Stimulated activated CD4-positive, alpha-beta T cell treated with anti-CD3 and anti-CD28 coated beads, Interleukin-2, amount 100 ng/mL, for 24 hours (primary cell): ENCODE measurements at places on chromosomes 12 and 14.
A peak's percentile ranks its signal among the peaks of the same experiment; 100 is the strongest.

DNA sequence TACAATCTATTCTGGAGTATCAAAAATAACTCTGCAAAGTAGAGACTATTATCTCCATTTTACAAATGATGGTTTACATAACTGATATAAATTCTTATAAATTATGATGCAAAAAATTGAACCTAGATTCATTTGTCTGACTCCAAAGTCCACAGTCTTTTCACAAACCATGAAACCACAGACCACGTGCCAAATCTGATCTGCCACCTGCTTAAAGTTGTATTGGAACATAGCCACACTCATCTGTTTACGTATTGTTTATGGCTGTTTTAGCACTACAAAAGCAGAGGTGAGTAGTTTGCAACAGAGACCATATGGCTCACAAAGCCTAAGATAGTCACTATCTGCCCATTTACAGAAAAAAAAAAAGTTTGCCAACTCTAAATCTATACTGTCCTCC, 105.3 kb downstream of the KCNH5 start:
- no peak for DNase-seq

DNA sequence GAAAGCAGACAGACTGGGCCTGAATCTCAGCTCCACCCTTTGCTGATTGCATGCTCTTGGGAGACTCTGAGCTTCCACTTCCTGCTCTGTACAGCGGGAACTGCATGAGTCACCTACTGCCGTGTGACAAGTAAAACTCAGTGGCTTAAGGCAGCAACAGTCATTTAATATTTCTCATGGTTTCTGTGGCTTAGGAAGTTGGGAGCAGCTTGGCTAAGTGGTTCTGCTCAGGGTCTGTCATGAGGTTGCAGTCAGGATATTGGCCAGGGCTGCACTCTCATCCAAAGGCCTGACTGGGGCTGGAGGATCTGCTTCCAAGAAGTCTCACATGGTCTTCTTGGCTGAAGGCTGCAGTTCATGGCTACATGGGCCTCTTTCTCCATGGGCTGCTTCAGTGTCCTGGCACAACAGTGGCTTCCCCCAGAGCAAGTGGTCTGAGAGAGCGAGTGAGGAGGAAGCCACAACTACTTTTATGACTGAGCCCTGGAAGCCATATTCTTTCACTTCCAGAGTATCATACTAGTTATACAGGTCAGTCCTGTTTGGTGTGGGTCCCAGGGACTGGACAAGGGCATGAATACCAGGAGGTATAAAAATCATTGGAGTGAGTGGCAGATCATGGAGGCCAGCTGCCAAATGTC, 49.7 kb downstream of the FAM222A start:
- DNase-seq, result no peak

- peak; percentile 29 for DNase-seq
These were observed 1.9 kb downstream of the ATXN2 start for GRCh38 chr12:111596985-111597830.

- no peak for DNase-seq
These were observed 592.9 kb upstream of the FLRT2 start for GRCh38 chr14:84937016-84937415.

DNA sequence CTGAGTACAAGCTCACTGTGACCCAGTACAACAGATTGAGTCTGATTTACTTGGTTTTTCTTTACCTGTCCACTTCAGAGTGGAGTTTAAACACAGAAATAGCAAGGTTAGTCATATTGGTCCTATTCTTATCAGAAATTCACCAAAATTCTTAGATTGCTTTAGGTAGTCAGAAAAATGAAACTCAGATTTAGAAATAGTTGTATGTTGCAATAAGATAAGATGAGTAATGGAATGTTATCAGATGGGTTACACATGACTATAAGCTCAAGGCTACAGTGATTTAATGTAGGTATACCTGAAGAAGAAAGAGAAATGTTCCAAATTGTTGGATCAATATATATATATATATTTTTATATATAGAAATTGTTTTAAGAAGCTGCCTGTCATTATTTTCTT, 524.1 kb downstream of the LRFN5 start:
- DNase-seq, result no peak

DNA sequence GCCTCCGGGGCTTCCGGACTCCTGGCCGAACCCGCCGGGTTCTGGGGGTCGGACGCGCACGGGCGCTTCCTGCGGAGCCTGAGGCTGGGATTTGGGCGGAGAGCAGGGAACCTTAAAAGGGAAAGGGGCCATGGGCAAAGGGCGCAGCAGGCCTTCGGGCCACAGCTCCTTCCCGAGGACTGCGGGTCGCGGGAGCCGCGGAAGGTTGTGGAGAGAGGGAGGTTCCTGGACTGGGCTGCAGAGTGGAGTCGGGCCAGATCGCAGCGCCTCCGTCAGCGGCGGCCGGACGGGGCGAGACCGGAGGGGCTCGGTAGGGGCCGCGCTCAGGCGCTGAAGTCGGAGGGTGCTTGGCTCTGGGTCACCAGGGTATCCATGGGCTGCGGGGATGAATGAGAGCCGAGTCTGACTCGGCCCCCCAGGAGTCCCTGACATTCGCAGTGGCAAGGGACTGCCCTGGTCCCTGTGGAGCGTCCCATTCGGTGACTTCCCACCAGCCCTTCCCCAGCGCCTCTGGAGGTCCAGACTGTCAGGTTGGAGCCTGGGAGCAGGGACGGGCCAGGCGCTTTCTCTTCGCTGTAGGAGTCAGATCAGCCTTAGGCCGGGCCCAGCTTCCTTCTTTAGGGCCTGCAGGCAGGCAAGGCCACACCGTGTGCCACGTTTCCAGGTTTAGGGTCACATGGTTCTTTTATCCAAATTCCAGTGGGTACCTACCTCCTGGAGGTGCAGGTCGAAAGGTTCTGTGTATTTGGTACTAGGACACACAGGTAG, 938 bp upstream of the SLC25A29 start:
- no peak for DNase-seq

DNA sequence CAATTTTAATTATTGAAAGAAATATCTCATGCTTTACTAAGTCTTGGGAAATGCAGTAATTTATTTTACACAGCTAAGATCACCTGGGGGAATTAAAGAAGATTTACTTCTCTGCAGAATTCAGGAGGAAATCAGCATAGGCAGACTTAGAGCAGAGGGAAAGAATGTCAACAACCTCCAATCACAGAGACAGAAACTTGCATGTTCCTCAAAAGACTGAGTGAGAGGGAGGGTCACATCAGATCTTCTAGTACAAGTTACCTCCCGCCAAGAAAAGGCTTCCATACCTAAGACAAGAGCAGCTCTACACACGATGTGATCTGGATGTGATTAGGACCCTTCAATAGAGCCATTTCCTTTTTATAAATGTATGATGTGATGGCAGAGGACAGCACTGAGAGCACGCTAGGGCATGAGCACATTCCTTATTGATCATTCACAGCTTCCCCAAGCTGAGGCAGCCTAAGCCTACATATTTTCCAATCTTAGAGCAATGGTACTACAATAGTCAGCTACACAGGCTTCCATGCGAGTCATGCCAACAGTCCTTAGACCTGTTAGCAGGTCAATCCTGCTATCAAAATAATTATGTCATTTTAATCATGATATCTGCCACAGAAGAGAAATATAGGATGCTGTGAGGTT, 403.3 kb downstream of the ETNK1 start:
- DNase-seq, result no peak

GRCh38 chr14:37901978-37902377, 305.7 kb upstream of the SSTR1 start:
- no peak for DNase-seq

GRCh38 chr12:108173892-108174291, 44.8 kb downstream of the WSCD2 start:
- no peak for DNase-seq

DNA sequence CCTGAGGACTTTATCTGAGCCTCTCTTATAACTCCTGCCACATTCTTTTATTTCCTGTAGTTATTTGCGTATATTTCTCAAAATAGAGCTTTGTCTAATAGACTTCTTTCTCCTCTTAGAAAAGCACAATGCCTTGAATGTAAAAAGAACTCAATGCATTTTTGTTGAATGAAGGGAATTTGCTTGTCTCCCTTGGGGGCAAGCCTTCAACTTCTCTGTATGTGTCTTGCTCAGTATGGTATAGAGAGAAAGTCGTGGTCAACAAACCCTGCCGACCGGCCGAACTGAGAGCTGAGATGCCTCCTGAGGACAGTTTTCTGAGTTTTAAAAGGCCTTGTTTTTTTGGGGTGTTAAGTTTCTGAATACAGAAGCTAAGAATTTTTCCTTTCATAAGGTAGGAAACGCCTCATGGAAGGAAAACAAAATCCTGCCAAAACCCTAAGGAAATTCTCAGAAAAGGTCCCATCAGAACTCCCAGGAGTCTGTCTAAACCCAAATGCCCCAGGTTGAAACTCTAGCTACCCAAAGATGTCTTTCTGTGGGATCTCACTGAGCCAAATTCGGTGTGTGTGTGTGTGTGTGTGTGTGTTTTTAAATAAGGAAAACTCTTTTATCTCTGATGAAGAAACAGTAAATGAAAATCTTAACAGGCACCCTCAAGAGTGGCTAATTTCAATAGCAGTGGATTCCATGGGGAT, 136.6 kb downstream of the C12orf75 start:
- DNase-seq, result no peak

- no peak for DNase-seq
These were observed 193.4 kb upstream of the AMIGO2 start for GRCh38 chr12:47273191-47273626.

- DNase-seq, result no peak
These were observed 60.2 kb upstream of the ATP2B1 start for GRCh38 chr12:89768586-89769482.

GRCh38 chr14:106227793-106228192, 701.4 kb downstream of the TMEM121 start:
- no peak for DNase-seq
